Activated CD4-positive, alpha-beta T cell treated with anti-CD3 and anti-CD28 coated beads, Interleukin-10, Interleukin-2, amounts not matched to agents 100 ng/mL and 50 ng/mL, durations not matched to agents 16 hours and 8 hours (primary cell): ENCODE measurements at places on chromosomes 16 and 17.

- no peak for DNase-seq
Observed at GRCh38 chr17:13027246-13027645, 9.4 kb upstream of the ELAC2 start.

GRCh38 chr16:4089811-4090301, 26.4 kb downstream of the ADCY9 start:
- DNase-seq = no peak

GRCh38 chr17:7580604-7581575, 1.5 kb downstream of the CD68 start:
- no peak for DNase-seq

DNA sequence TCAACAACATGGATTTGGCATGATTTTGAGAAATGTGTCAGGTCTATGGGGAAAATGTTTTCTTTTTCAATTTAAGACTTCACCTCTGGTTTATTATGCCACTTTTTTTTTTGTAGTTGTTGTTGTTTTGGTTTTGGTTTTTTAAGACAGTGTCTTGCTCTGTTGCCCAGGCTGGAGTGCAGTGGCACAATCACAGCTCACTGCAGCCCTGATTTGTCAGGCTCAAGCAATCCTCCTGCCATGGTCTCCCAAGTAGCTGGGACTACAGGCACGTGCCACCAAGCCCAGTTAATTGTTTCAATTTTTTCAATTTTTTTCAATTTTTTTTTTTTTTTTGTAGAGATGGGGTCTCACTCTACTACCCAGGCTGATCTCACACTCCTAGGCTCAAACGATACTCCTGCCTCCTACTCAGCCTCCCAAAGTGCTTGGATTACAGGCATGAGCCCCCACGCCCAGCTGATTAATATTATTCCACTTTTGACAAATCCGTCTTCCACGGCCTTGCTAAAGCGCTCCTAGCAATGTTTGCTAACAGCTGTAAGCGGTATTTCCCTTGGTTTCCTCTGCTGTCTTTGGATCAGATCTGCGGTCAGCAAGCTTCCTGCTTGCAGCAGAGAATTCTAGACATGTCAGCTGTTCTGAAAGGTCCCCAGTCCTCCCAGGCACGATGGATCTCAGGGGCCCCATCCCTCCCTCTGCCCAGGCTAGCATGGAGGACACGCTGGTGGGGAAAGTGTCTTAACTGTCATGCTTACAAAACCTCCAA, 7.0 kb upstream of the MILR1 start:
- peak; percentile 62 for DNase-seq

GRCh38 chr17:68595986-68596385, 5.2 kb downstream of the FAM20A start:
- no peak for DNase-seq

DNA sequence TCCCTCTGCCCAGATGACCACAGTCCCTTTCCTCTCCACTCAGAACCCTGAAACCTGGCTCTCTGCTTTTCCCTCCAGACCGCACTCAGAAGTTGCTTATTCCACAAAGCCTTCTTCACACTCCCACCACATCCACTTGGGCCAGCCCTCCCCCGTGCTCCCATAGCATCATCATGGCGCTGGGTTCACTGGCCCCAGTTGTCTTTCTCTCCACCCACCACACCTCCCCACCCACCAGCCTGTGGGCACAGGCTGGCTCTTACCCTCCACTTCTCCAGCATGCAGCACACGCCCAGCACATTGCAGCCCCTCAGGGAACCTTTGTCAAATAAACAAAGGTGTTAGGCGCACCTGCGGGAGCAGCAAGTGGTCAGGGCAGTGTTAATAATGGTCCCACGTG, 130.0 kb downstream of the KATNIP start:
- no peak for DNase-seq

DNA sequence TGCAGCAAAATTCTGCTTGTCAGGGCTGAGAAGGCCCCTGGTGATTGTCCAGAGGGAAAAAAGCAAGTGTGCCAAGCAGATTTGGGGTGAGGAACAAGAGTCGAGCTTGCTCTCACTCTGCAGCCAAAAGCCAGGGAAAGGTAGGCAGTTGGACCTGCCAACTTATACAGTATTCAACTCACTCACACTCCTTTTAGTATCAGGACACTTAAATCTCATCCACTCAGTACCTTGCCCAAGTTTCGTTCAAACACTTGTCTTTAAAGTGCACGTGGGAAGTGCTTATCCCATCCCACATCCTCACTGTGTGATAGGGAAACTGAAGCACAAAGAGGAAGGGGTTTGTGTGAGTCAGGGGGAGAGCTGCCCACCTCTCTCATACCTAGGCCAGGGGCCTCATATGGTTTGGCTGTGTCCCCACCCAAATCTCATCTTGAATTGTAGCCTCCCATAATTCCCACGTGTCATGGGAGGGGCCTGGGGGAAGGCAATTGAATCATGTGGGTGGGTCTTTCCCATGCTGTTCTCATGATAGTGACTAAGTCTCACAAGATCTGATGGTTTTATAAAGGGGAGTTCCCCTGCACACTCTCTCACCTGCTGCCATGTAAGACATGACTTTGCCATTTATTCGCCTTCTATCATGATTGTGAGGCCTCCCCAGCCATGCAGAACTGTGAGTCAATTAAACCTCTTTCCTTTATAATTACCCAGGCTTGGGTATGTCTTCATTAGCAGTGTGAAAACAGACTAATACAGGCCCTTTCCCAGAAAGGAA, 25.6 kb upstream of the CES5A start:
- no peak for DNase-seq

GRCh38 chr17:72743037-72743467, 349.4 kb downstream of the SLC39A11 start:
- no peak for DNase-seq

DNA sequence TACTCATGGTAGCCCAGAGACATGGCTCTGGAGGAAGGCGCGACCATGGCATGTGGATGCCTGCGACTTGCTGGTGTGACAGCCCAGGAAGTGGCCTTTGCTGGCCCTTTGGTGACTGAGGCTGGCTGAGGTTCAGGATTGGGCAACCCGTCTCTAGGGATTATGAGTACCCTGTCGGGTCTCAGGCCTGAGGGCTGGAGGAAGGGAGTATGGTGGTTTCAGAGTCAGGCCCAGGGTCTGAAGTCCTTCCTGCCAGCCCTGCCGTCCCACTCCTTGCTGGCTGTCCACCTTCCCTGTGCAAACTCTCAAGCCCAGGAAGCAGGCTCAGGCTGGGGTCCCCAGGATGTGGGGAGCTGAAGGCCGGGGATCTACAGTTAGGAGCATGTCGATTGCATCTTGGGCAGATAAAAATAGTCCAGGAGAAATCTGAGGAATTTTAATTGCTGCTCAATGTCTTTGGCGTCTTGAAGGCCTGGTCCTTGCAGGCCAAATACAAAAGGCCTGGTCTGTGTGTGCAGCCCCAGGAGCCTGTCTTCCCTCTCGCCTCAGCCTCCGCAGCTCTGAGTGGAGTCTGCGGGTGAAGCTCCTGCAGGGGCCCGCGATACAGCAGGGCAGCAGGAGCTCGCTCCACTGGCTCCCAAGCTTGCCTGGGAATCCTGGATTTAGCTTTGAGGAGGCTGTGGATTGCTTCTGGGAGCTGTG, 52.5 kb downstream of the NKD1 start:
- no peak for DNase-seq

DNA sequence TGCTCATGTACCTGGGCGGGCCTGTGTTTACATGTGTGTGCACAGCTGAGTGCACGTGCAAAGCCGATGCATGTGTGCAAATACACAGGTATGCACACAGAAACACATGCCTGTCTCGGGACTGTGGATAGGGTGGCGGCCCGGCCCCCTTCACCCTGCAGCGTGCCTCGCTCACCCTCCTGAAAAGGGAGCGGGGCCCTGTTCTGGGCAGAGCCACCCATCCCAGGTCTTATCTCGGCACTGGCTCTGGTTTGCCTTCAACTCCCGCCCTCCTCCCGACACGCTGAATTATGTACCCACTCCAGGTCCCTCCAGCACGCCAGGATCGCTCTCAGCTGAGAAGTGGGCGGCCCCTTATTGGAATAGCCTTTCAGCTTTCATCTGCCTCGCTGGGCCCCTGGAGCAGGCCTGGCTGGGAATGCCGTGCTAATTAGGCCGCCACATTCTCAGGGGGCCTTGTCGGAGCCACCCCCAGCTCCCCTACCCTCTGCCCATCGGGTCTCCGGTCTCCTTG, 77.8 kb downstream of the RTN4RL1 start:
- no peak for DNase-seq

DNA sequence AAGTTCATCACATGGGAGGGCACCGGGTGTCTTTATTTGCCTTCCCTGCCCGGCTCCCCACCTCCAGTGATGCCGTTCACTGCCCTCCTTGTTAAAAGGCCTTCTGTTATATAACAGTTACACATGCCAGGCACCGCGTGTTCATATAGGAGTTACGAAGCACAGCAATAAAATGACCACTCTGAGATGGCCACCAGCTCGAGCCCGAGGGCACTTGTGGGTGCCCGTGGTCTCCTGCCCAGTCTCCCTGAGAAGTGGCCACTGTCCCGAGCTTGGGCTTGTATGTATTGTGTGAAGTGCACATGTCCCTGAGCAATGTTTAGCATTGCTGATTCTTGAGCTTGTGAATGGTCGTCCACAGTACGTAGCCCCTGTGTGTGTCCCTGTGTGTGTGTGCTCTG, 355.6 kb downstream of the SEC14L1 start:
- no peak for DNase-seq

GRCh38 chr17:51006601-51007000, 114.1 kb downstream of the SPAG9 start:
- no peak for DNase-seq

GRCh38 chr17:79424471-79425185, 186.2 kb downstream of the RBFOX3 start:
- DNase-seq = no peak

- no peak for DNase-seq
Observed at GRCh38 chr17:76166168-76166567, 25.1 kb upstream of the FOXJ1 start.

GRCh38 chr16:48408688-48409087, 23.5 kb upstream of the SIAH1 start:
- DNase-seq = no peak

GRCh38 chr16:78483124-78483992, 383.9 kb downstream of the WWOX start:
- no peak for DNase-seq
